EH (cell line): ENCODE measurements at places on chromosomes 11 and 22.

DNA sequence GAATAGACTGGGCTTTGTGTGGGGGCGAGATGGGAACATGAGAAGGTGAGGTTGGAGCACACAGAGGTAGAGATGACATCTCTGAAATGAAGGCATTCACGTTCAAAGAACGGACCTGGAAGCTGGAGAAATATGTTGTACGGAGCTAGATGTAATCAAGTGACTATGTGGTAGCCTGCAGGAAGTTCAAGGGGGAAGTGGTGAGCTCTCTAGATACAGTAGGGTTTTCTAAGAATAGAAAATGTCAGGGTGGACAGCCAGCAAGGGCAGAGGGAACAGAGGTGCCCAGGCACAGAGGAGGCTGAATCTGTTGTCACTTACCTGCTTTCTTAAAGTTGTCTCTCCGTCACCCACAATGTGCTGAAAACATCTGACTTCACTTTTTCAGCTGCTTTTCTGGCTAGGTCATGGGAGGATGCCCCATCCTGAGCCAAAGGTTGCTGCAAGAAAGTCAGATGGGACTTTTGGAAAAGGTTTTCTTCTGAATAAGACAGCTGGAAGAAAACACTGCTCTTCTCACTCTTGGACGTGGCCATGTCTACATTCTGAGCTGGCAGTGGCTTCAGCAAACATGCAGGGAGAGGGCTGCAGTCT is 171.5 kb upstream of the B3GAT1 start:
- no peak for DNase-seq

GRCh38 chr11:44966694-44967093 is 16.0 kb upstream of the TP53I11 start:
- DNase-seq, result no peak

- no peak for DNase-seq
Measured at GRCh38 chr11:68457898-68458249, 2.7 kb upstream of the PPP6R3 start.

GRCh38 chr22:17965538-17966402 is 58.6 kb downstream of the MICAL3 start:
- DNase-seq, result no peak

DNA sequence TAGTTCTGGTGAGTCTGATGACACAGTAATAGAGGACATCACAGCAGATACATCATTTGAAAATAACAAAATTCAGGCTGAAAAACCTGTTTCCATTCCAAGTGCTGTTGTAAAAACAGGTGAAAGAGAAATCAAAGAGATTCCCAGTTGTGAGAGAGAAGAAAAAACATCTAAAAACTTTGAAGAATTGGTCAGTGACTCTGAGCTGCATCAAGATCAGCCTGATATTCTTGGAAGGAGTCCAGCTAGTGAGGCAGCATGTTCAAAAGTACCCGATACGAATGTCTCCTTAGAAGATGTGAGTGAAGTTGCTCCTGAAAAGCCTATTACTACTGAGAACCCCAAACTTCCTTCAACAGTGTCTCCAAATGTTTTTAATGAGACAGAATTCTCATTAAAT is 38.7 kb downstream of the RTN3 start:
- peak; percentile 33 for DNase-seq

GRCh38 chr11:116285026-116285425 is 487.8 kb downstream of the BUD13 start:
- DNase-seq, result no peak

GRCh38 chr11:68012044-68012842 is 2.1 kb downstream of the ALDH3B1 start:
- no peak for DNase-seq

GRCh38 chr11:30107899-30108298 is 91.1 kb upstream of the KCNA4 start:
- peak; percentile 16 for DNase-seq

DNA sequence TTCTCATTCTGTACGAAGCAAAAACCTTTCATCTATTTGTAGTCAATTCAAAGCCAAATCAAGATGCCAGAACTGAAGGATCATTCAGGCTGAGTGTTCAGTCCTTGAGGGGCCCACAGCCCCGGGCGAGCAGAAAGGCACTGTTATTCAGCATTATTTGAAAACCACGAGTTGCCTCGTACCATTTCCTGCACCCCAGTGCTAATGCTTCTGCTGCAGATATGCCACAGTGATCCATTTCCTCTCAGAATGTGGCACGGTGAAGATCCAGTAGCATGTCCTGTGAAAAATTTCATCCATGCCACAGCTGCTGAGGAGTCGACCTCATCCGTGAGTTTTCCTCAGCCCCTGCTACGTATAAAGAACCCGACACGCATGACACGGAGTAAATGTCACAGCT is 85.4 kb downstream of the OSBP2 start:
- no peak for DNase-seq

- no peak for DNase-seq
Measured at GRCh38 chr11:70314730-70315129, 44.2 kb downstream of the PPFIA1 start.

DNA sequence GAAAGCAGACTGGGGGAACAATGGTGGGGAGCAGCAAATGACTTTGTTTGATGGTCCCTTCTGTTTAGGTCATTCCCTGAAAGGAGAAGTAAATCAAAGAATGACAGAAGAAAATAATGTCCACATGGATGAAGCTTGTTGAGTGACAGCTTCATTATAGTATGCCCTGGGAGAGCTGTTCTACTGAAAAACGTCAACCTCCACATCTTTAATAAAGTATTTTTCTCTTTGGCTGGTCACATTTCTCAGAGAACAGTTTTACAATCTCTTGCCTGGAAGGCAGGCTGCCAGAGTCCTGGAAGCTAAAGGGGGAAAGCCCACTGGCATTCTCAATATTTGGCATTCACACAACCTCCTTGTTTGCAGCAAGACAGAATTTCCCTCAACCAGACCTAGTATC is 287.9 kb downstream of the SWAP70 start:
- peak; percentile 53 for DNase-seq

GRCh38 chr11:130449996-130450769 is 1.7 kb downstream of the ADAMTS15 start:
- peak; percentile 87 for DNase-seq

GRCh38 chr22:17436382-17436980 is 67.2 kb downstream of the CECR2 start:
- no peak for DNase-seq

DNA sequence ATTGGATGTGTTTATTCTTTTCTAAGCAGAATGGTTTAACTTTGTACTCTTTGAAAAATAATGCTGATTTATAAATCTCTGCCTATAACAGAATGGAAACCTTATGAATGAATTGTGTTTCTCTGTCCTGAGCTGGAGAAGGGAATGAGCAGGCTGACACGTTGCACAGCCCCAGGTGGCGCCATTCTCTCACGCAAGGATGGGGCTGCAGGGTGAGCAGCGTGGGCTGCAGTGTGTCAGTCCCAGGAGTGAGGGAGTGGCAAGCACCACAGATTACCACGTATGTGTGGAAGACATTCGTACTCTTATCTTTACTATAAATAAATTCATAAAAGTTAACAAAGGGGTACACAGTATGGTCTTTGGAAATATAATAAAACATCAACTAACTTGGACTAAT is 33.4 kb downstream of the FDX1 start:
- DNase-seq, result peak; percentile 56

DNA sequence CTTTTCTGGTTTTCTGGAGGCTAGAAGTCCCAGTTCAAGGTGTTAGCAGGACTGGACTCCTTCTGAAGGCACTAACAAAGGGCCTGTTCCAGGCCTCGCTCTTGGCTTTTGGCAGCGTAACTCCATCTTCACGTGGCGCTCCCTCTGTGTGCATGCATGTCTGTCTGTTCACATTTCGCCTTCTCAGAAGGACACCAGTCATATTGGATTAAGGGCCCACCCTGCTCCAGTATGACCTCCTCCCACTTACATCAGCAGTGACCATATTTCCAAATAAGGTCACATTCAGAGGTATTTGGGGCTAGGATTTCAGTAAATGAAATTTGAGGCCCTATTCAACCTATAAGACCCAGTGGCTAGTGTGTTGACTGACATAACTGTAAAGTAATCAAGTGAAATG is 20.0 kb downstream of the APLP2 start:
- no peak for DNase-seq

DNA sequence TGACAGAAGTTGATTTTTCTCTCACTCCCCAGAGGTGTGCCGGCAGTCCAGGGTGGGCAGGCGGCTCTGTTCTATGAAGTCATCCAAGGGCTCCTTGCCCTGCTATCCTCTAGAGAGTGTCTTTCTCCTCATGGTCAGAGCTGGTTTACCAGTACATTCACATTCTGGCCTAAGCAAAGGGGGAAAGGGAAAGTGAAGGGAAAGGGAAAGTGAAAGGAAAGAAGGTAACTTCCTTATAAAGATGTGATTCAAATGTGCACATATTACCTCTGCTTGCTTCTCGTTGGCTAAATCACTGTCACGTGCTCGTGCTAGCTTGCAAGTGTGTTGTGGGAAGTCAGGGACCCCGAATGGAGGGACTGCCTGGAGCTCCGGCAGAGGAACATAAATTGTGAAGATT is 2.9 kb upstream of the HTATIP2 start:
- DNase-seq, result peak; percentile 52

DNA sequence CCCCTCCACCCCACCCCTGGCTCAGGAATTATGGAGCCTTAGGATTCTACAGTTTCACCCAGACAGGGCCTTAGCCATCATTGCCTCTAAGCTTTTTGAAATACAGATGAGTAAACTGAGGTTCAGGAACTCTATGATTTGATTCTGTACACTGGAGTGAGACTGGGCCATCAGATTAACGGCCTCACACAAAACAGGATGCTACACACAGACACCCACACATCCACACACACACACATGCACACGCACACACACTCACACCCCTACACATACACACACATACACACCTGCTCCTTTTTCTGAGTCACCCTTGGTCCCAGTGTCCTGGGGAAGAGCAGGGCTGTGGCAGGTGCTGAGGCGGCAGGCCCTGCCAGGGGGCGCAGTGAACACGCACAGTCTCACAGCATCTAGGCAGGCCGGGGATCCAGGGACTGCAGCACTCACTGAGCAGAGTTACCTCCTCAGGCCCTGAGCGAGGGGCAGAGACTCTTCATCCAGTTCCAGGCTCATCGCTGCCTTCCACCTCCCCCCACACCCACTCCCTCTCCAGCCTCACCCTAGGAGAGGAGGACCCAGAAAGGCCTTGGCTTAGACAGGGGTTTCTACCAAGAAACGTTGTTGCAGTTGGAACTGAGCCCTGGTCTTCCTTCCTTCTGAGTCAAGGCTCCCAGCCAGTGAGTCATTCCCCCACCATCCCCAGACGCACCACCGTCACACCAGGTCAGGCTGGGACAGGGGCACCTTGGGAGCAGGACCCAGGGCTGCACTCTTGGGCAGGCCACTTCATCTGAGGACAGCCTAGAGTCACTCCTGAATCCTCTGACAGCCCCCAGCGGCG is 89.8 kb upstream of the PARVA start:
- DNase-seq, result peak; percentile 99

GRCh38 chr11:1345737-1346513 is 36.5 kb upstream of the TOLLIP start:
- no peak for DNase-seq

DNA sequence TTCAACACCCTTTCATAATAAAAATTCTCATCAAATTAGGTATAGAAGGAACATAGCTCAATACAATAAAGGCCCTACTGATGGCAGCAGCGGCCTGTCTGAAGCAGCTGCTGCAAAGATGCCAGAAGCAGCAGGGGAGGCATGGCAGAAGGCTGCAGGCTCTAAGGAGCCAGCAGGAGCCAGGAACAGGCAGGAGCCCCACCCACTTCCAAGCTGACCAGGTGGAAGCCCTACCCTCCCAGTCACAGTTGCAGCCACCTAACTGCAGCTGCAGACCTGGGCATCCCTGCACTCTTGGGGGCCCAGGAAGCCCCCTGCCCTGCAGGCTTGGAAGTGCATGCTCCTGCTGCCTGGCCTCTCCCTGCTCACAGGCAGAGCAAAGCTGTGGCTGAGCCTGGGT is 18.2 kb upstream of the OR6A2 start:
- peak; percentile 9 for DNase-seq

- peak; percentile 76 for DNase-seq
Measured at GRCh38 chr11:88337987-88338668, 592 bp upstream of the CTSC start.

- DNase-seq, result no peak
Measured at GRCh38 chr22:50628543-50629134, 687 bp upstream of the ARSA start.

DNA sequence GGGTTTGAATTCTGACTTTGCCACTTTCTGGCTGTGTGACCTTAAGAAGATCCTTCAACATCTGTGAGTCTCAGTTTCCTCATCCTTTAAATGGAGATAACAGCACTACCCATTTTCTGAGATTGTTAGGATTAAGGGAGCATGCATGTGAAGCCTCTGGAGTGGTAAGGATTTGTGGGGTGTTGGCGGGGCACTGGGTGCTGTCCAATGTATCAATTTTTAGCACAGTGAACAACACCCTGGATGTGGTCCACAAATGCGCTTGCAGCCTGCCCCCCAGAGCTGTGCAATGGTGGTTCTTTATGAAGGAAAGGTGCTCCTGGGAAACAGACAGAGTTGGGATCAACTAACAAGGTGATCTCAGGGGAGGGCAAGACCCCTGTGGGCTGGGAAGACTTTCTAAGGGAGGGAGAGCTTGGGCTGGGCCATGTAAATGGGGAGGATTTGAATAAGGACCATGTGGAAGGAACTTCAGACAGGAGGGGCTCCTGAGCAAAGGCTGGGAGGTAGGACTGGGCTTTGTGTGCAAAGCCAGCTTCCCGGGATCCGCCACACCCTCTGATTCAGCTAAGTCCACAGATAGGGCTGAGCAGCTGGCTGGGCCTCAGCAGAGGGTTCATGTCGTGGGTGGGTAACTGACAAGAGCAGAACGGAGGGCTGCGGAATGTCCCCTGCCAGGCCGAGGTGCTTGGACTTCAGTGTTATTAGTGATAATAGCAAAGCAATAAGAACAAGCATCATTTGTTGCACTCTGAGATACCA is 22.7 kb upstream of the RASD2 start:
- no peak for DNase-seq

DNA sequence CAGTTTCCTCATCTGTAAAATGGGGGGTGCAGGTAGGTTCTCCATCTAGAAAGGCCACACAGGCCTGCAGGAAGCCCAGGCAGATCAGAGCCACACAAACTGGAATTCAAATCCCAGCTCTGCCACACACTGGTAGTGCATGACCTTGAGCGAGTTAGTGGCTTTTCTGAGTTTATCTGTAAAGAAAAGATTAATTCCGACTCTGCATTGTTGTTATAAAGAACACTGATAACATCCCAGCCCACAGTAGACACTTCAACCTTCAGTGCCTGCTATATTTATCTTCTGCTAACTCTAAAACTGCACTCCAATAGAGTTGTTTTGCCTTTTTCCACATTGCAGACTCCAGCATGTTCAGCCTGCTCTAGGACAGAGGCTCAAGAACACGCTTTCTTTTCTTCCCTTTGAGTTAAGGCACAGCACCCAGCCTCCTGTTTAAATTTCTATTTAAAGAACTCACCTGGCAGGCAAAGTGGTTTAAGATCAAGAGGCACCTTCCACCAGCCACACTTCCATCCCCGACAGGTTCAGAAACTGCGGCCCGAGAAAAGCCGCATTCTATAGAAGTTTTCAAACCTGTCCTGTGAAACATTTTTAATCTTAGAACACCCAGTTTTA is 133.9 kb downstream of the PLEKHA7 start:
- DNase-seq, result no peak

DNA sequence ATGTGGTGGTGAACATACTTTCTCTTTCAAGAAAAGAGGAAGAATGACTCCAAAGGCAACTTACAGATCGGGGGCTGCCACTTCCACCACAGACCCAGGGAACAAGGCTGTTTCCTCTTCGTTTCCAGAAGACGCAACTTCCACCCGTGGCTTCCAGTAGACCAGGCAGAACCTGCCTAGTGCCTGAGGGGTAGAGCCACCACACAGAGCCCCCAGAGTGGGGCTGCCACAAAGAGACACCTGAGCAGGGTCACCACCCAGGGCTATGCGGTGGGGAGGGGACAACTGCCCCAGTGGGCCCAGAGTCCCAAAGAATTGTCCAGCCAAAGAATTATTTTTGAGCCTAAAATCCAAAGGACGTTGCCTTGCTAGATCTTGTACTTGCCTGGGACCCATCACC is 16.7 kb upstream of the PHF21B start:
- DNase-seq, result no peak
